ENCODE measurements at places on chromosomes 2 and 18.

DNA sequence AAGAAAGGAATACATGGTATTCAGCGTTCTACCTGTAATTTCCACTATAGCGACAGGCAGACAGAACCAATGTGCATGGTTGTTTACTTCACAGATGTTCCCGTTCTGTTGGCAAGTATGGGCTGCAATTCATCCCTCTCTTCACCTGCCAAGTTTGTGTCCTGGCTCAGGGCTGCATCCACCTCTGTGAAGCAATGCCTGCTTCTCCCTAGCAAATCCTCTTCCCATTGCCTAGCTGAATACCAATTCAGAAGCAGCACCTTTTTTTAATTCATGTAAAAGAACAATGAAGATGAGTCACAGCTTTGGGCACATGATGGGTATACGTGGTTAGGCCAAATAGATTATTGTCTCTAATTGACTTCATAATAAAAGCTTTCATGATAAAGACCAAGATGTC, 54.7 kb upstream of the LRATD1 start:
- no peak for DNase-seq

DNA sequence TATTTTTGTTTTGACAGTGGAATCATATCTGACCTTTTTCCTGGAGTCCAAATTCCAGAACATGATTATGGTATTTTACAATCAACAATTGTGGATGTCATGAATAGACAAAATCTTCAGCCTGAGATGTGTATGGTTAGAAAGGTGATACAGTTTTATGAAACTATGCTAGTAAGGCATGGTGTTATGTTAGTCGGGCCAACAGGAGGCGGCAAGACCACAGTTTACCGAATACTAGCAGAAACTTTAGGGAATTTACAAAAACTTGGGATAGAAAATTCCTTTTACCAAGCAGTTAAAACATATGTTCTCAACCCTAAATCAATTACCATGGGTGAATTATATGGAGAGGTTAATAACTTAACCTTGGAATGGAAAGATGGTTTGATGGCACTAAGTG, 137.0 kb downstream of the DNAH6 start:
- no peak for DNase-seq

GRCh38 chr2:168538534-168538933, 82.5 kb downstream of the CERS6 start:
- no peak for DNase-seq

DNA sequence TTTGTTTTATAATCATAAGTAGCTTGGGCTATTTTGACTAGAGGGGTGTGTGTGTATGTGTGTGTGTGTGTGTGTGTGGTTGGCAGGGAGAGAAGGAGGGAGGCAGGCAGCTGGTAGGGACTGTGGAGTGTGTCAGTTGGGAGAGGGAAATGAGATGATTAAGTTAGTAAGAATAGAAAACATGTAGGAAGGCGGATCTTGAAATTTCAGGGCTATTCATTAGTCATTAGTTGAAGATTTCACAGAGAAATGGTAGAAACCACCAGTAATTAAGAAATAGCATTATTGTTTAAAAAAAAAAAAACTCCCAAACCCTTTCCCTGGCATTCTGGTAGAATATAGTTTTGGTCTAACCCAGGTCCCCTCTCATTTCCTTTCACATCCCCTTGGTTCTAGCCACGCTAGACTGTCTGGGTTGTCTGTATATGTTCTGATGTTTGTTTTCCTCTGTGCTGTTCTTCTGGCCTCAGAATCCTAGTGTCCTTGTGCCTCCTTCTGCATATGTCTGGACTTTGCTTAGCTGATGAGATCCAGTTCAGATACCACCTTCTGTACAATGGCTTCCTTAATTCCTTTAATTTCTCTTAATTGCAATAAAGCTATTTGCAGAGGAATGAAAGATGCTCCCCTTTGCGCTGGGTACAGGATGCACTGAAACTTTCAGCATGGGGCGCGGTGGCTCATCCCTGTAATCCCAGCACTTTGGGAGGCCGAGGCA, 161.6 kb downstream of the NEDD4L start:
- peak; percentile 32 for DNase-seq

DNA sequence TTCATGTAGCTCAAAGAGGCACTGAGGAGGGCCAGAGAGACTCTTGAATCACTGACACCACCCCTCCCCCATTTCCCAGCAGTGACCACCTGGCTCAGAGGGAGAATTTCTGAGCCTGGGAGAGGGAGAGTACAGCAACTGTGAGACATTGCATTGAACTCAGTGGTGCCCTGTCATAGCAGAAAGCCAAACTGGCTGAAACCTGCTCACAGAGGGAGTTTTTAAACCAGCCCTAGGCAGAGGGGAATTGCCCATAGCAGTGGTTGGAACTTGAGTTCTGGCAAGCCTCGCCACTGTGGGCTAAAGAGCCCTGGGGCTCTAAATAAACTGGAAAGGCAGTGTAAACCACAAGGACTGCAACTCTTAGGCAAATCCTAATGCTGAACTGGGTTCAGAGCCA, 243.1 kb downstream of the ADCYAP1 start:
- DNase-seq = no peak

DNA sequence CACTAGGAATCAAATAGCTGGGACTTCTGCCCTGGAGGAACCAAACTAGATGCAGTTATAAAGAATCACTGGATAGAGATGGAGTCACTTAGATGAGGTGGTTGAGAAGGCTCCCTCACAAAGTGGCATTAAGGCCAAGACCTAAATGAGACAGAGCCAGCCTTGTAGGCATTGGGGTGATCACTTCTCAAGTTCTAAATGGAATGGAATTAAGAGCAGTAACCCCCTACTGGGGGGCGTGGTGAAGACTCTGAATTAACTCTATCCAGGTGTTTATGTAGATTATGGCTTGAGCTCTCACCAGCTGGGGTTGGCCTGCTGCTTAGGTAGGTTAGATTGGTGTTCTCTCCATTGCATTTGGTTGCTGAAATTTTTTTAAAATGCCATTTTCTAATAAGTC, 71.3 kb downstream of the TTC27 start:
- no peak for DNase-seq

- no peak for DNase-seq
These were observed 13.1 kb downstream of the TGIF1 start for GRCh38 chr18:3463051-3463450.

GRCh38 chr18:70246061-70246466, 40.6 kb upstream of the RTTN start:
- no peak for DNase-seq

DNA sequence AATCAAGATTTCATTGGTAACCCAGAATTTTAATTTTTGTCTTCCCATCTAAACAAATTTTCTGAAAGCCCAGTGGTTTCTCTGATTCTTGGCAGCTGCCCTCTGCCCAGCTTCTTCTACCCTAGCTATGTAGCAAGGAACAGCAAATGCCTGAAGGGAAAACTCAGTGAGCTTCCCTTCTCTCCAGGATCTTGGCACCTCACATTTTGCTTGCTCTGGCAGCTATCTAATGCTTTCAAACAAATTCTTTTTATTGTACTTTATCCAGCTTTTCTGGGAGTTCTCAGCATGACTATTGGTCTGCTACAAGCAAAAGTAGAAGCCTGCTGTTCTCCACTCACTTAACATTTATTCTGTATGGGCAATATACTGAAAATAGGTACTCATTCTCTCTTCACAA, 18.3 kb upstream of the GFPT1 start:
- no peak for DNase-seq

GRCh38 chr2:118800736-118801135, 46.7 kb downstream of the EN1 start:
- DNase-seq = no peak

GRCh38 chr18:35390951-35391700, 14.0 kb upstream of the ZNF396 start:
- DNase-seq = no peak

GRCh38 chr2:46171411-46171953, 125.7 kb upstream of the EPAS1 start:
- no peak for DNase-seq

- DNase-seq = no peak
These were observed 18.1 kb downstream of the BCL2L11 start for GRCh38 chr2:111138839-111139238.
